ENCODE measurements at places on chromosomes 3 and 15.

- no peak for DNase-seq
These were observed 12.7 kb upstream of the UBE3A start for GRCh38 chr15:25451501-25451900.

DNA sequence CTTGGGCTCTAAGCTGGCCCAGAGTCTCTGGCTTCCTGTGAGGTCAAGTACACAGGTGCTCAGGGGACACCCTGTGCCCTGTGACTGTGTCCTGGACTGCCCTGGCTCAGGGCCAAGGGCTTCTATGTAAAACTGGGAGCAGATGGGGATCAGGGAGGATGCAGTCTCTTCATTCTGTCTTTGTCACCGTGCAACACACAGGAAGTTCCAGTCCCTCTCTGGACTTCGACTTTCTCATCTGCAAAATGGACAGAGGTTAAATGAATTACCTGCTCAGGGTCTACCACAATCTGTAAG is 61.9 kb upstream of the TLE3 start:
- no peak for DNase-seq

DNA sequence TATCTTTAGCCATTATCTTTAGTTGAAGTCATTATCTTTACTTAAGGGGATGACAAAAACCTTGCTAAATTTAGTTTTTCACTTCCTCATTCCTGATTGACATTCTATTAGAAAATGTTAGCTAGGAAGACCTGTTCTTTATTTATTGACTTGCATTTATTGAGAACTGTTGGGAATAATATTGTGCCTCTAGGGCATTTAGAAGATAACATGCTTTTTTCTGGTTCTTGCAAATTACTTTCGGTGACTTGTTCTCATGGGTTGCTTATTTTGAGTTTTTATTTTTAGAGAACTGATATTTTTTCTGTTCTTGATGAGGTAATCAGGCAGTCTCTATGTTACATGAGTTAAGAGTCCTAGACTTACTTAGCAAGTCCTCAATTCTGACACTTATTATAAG is 48.3 kb upstream of the CTDSPL start:
- DNase-seq, result no peak

DNA sequence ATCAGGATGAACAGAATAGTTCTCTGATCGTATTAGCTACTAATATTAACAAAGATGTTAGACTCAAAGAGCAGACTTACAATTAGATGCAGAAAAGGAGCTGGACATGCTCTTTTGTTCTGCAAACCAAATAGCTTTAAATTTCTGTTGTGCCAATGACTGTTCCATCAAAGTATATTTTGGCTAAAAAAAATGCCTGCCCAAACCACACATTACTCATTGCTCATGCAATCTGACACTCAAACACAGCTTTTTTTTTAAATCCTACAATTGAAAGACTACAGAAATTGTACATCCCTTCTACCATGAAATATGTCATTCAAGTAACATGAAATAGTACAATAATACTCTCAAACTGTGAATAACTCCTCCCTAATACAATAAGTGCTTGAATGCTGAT is 48.6 kb downstream of the SHOX2 start:
- DNase-seq, result no peak

- no peak for DNase-seq
These were observed 35.1 kb downstream of the SLMAP start for GRCh38 chr3:57791245-57791644.

GRCh38 chr15:38062696-38063095 is 128.3 kb downstream of the TMCO5A start:
- no peak for DNase-seq

DNA sequence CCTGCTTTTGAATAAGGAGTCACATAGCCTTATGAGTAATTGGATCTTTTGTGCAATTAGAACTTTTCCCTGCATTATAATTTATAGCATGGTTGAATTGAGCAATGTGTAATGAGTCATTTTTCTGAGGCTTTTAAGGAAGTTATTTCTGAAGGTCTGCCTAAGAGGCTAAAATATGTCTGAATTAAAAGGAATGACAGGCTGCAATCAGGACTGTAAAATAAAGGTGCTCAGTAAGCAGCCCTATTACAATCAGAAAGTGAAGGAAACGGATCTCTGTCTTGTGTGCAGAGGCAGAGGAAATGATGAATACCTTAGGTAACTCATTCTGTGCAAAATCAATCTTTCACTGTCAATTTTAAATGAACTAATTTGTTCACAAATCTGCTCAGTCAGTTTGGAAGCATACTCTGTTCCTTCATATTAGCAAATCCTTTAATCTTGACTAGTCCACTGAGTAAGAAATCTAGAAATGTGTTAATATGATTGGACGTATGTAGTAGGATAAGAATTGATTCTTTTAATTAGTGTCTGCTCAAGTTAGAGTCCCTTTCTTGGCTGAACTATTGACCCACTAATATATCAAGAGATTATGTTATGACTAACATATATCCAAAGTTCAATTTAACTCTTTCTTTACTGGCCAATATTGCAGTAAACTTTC is 290.1 kb downstream of the ZIC1 start:
- no peak for DNase-seq

DNA sequence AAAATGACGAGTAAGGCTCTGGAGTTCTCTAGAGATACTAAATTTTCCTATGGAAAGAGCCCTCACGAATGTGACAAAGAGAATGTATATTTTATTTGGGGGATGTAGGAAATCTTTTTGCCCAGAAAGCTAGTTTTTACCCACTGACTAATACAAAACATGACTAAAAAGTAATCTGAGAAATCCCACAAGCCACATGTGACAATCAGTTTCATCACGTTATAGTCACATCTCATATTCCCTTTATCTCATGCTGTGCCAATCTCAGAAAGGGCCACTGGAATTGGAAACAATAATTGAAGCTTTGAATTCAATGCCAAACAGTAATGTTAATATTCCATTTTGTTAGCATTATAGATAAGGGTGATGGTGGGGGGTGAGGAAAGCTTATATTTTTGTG is 509.0 kb upstream of the GOLIM4 start:
- no peak for DNase-seq

GRCh38 chr3:45062697-45063070 is 36.6 kb downstream of the CLEC3B start:
- DNase-seq, result no peak

- no peak for DNase-seq
These were observed 20.2 kb downstream of the CGGBP1 start for GRCh38 chr3:88038566-88038965.

GRCh38 chr3:126151562-126152302 is 28.7 kb downstream of the ALDH1L1 start:
- no peak for DNase-seq

DNA sequence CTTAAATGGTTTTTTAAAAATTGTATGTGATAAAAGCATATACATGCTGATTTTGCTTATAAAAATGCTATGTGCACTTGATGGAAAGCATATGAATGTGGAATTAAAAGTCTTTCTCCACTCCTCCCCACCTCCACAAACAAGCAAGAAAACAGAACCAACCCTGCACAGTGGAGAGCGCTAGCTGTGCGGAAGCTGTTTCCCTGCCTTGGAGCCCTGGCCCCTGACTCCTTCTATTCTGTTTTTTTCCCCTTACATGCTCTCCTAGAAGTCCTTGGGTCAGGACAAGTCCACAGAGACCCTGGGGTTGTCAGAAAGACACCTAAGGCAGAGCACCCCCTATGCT is 64.2 kb downstream of the BOC start:
- no peak for DNase-seq

DNA sequence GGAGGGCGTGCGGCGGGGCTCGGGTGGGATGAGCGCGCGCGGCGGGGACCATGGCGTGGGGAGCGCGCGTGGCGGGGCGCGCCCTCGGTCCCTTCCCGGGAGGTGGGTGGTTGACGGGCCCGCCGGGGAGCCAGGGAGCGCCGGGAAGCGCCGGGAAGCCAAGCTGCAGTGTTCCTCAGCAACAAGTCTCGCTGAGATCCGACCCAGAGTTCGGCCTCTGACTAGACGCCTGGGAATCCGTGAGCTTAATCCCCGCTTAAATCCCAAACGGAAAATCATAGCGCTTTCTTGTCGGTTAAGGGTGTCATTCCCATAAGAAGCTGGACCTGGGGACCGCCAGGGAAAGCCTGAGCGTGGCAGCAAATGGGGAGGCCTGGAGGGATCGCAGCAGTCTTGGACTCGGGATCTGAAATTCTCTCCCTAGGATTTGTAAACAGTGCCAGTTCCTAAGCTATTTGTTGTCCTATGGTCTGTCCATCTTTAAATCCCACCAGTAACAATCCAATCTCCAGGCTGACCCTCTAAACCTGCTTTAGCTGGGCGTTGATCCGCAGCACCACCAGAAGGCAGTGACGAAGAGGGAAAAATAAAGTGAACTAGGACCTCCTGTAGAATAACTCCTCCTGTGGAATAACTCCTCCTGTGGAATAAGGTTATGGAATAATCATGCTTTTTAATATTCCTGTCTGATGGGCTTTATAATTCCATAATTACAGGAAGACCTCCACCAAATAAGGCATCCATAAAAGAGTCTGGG is 570 bp upstream of the NEDD4 start:
- peak; percentile 63 for DNase-seq

DNA sequence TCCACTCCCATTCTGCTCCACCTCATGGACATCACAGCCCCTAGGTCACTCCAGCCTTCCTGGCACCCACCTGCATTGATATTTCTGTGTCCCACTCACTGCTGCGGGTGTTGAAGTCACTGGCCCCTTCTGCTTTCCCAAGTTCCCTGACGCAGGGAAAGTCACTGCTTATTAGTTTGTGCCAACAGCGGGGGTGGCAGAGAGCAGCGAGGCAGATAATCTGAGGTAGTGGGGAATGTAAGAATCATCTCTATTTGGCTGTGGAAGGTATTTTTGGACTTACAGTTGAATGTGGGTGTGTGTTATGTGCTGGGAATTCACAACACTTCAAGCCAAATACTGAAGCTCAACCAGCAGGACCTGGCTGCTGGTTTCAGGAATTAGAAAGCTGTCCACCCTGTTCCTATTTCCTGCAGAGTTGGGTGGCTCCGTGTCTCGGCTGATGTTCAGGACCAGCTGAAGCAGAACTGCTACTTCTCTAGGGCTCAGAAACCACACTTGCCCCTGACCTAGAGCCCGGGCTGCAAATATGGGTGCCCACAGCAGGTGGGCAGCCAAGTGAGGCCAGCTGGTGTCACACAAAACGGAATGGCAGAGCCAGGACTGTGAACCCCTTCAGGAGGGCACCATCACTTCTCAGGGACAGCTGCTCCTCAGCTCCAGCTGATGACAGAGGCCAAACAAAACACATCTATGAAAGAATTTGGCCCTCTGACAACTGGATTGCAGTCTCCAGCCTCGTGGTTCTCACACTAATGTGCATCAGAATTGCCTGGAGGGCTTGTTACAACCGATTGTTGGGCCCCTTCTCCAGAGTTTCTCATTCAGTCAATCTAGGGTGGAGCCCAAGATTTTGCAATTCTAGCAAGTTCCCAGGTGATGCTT is 57.7 kb downstream of the SEMA5B start:
- DNase-seq, result peak; percentile 86

- DNase-seq, result no peak
These were observed 860.0 kb downstream of the FHIT start for GRCh38 chr3:60391292-60391691.

- DNase-seq, result no peak
These were observed 148.4 kb downstream of the PGPEP1L start for GRCh38 chr15:98859149-98859548.

DNA sequence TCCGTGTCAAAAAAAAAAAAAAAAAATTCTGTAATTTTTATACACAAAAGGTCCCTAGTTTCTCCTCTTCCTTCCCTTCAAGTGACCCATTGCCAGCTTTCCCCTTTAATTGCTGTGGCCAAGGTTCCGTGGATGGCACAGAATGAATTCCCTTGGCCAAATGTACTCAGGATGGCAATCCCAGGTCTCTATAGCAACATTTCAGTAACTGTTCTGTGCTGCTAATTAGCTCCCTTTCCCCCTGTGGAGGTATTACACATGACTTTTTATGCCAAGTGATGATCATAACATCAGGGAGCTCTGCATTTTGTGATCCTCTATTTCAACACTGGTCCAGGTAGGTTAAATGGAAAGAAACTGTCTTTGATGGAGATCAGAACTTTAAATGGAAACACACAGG is at the start of gene OR4F6:
Gene OR4F6, plus strand, starts transcription at position 301 of the 400 bp plus-strand sequence. CDS start 2,211 bp downstream, outside the sequence.
- DNase-seq, result no peak

- DNase-seq, result no peak
These were observed 3.0 kb upstream of the GCSAM start for GRCh38 chr3:112136046-112136445.

- DNase-seq, result no peak
These were observed 38.6 kb downstream of the CNTN3 start for GRCh38 chr3:74575857-74576256.

GRCh38 chr3:162170581-162170980 is 674.0 kb downstream of the OTOL1 start:
- DNase-seq, result no peak

GRCh38 chr3:82461049-82461889 is 699.8 kb upstream of the GBE1 start:
- peak; percentile 5 for DNase-seq

DNA sequence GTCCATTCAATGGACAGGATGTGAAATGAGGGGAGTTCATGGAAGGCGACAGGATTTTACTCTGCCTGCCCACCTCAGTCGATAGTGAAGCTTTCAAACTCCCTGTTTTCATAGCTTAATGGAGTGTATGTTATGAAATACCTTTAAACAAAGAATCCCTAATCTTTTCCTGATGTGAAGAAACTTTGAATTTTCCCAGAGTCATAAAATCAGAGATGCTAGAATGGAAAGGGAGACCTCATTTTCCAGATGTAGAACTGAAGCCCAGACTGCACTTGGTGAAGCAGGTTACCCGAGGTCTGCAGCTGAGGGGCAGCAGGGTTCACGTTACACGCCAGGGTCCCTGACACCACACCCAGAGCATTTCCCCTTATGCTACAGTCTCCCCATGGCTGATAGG is 34.7 kb upstream of the LACTB start:
- no peak for DNase-seq

- no peak for DNase-seq
These were observed 90.3 kb upstream of the C3orf80 start for GRCh38 chr3:160134964-160135363.

DNA sequence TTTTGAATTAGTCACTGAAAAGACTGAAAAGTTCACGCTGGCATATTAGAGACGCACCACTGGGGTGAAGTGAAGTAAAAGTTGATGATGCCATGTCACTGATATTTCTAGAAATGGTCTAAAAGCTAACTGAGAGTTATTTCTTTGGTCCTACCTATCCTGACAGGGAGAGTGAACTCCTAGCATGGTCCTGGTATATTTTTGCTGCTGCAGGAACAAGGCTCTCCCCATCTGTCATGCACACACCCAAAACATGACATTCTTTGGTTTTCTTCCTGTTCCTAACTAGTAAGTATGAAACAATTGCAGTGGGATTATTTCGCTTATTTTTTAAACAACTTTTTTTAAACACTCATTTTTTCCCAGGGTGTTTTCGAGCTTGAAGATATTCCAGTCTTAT is 466.7 kb downstream of the ERC2 start:
- no peak for DNase-seq
